ENCODE measurements at places on chromosomes 1 and 21.

DNA sequence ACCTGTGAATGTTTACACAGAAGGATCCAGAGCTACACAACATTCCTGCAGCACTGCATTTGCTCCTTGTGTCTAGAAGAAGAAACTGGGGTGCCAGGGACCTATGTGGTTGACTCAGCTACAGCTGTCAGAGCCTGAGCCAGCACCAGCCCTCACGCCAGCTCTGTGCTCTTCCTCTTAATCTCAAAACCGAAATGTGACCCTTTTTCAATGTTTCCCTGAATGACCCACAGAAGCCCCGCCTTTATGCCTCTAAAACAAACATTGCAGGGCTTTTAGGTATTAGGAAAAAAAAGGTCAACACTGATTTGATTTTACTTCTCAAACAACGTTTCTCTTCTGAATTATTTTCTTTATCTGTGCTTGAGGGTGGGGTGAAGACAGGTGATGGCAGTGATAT is 260.5 kb downstream of the DYRK1A start:
- DNase-seq, result no peak

DNA sequence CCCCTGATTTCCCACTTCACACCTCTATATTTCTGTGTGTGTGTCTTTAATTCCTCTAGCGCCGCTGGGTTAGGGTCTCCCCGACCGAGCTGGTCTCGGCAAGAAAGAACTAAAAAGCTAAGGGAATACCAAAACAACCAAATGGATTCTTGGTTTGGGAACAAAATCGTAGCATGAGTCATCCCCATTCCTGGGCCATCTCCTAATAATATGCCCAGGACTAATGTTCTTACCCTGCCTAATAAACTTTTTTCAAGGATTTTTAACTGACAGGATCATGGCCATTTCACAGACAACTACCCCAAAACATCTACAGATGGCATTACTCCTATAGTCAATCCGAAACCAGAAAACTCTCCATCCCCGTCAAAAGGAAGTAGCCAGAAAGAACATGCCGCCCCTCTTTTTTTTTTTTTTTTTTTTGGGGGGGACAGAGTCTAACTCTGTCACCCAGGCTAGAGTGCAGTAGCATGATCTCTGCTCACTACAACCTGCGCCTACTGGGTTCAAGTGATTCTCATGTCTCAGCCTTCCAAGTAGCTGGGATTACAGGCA is 4.1 kb upstream of the HPDL start:
- no peak for DNase-seq

DNA sequence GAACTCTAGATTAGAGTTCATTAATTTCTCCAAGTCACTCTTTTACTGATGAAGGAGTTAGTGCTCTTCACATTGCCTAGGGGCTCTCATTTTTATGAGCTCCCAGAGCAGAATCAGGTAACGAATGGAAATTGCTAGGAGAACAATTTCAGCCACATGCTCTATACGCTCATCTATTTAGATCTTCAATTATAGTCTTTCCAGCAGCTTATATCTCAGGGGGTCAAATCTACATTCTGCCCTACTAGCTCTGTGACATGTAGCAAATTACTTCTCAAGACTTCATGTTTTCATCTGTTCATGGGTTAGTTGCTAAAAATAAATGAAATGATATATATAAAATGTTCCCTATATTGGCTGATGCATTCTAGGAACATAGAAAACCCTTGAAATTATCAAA is 183.6 kb downstream of the PLPP3 start:
- DNase-seq, result no peak

- DNase-seq, result no peak
These were observed 5.8 kb downstream of the JMJD4 start for GRCh38 chr1:227729144-227729880.

GRCh38 chr1:22139817-22140216 is 3.1 kb downstream of the WNT4 start:
- DNase-seq, result no peak

GRCh38 chr1:51819810-51820209 is 58.7 kb downstream of the NRDC start:
- DNase-seq, result no peak

DNA sequence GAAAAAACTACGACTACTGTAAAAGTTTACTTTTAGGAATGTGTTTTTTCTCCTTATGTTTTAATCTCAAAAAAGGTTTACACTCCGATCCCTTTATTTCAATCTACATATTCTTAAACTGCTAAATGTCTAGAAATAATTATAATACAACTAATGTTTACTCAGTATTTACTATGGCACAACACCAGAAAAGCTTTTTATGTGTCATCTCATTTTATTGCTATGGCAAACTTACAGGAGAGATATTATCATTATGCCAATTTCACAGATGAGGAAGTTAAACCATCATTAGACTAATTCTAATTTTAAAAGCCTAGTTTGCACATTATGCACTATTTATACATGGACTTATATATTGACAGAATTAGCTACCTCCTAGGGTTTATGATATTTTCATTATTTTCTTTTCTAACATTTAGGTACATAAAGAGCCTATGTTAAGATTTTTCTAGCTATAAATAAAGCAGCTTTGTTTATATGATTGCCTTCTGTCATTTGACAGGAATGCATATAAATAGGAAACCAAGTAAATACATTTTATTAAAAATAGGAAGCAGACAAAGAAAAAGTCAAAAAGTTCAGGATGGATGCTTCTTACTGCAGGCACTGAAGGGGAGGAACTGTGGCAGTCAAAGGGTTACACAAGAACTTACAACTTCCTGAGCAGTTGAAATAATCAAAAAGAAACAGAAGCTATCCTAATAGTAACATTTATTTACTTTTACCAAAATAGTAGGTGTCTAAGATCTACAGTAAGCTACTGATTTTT is 442.4 kb downstream of the LTN1 start:
- DNase-seq, result no peak

GRCh38 chr1:203692565-203693470 is 66.2 kb downstream of the ATP2B4 start:
- DNase-seq, result peak; percentile 8

GRCh38 chr1:164735315-164736052 is 176.5 kb downstream of the PBX1 start:
- no peak for DNase-seq

- DNase-seq, result no peak
These were observed 29.6 kb upstream of the FMO1 start for GRCh38 chr1:171218661-171219060.

Measured in CD4-positive, alpha-beta T cell treated with Interleukin-6 at 100 ng/mL for 8 hours (primary cell).